Heart left ventricle (tissue), 16 donors: ENCODE measurements at places on chromosomes 11 and 22. TPM values are rescaled to one million over a fixed set of nuclear protein-coding genes. Genes with fewer than 3 reads are reported as not detected.

The MMP1 gene
- total RNA-seq, result not detected

The SRSF8 gene
- total RNA-seq, result 26.3 TPM

The OR6T1 gene
- not detected for total RNA-seq

The DDI1 gene
- total RNA-seq, result not detected

The CNGA4 gene
- total RNA-seq, result not detected

The RAB3IL1 gene
- total RNA-seq, result 7.4 TPM

The CARD18 gene
- not detected for total RNA-seq

The KDM2A gene
- total RNA-seq, result 66.4 TPM

The TTC36 gene
- total RNA-seq, result 0.55 TPM

The PGA5 gene
- total RNA-seq, result 0.42 TPM

DNA sequence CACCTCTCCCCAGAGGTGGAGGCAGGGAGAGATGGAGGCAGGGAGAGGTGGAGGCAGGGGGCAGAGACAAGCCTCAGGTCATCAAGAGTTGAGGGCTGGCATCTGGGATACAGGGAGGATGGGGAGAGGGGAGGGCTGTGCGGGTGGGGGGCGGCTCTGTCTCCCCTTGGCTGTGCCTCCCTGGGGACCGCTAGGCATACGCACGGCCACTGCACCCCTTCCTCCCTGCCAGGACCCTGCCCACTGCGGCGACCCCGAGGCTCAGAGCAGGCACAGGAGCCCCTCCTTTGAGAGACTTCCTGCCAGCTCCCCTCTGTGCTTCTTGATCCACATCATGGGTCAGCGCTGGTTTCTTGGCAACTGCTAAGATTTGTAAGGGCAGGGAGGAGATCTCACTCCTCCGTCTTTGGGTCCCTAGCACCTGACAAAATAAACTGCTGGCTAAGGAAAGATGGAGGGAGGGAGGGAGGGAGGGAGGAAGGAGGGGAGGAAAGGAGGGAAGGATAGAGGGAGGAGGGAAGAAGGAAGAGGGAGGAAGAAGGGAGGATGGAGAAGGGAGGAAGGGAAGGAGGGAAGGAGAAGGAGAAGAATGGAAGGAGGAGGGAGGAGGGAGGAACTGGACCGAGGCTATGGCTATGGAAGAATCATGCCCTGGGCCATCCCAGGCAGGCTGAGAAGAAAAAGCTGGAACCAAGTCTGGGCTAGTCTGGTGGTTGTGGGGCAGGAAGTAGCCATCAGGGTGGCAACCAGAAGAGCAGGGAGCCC, 18.5 kb downstream of the PRR33 start:
- H3K36me3 ChIP-seq, result no peaks in the 10 kb centered on the region
- DNase-seq, result no peak
- peak overlapping the region; percentile 32 for H3K27ac ChIP-seq
- H3K4me3 ChIP-seq, result peak overlapping the region; percentile 42

DNA sequence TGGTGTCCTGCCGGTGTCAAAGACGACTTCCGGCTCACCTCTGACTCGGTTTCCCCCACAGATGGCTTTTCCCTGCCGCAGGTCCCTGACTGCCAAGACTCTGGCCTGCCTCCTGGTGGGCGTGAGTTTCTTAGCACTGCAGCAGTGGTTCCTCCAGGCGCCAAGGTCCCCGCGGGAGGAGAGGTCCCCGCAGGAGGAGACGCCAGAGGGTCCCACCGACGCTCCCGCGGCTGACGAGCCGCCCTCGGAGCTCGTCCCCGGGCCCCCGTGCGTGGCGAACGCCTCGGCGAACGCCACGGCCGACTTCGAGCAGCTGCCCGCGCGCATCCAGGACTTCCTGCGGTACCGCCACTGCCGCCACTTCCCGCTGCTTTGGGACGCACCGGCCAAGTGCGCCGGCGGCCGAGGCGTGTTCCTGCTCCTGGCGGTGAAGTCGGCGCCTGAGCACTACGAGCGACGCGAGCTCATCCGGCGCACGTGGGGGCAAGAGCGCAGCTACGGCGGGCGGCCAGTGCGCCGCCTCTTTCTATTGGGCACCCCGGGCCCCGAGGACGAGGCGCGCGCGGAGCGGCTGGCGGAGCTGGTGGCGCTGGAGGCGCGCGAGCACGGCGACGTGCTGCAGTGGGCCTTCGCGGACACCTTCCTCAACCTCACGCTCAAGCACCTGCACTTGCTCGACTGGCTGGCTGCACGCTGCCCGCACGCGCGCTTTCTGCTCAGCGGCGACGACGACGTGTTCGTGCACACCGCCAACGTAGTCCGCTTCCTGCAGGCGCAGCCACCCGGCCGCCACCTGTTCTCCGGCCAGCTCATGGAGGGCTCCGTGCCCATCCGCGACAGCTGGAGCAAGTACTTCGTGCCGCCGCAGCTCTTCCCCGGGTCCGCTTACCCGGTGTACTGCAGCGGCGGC, 5.5 kb downstream of the B3GNT6 start:
- H3K4me3 ChIP-seq, result peak overlapping the region; percentile 45
- no peak for DNase-seq
- peaks cover 29% of the 10 kb centered on the region for H3K27me3 ChIP-seq
- H3K27ac ChIP-seq, result no peak overlapping the region
- H3K4me1 ChIP-seq, result peaks cover 6% of the 10 kb centered on the region

GRCh38 chr11:96246718-96247552, 96.1 kb downstream of the MAML2 start:
- H3K4me3 ChIP-seq, result no peak overlapping the region
- H3K4me1 ChIP-seq, result peaks cover 22% of the 10 kb centered on the region
- no peaks in the 10 kb centered on the region for H3K36me3 ChIP-seq
- DNase-seq, result no peak
- no peaks in the 10 kb centered on the region for H3K27me3 ChIP-seq
- H3K27ac ChIP-seq, result no peak overlapping the region

- no peak for DNase-seq
- H3K4me3 ChIP-seq, result no peak overlapping the region
- H3K27ac ChIP-seq, result no peak overlapping the region
- H3K27me3 ChIP-seq, result no peaks in the 10 kb centered on the region
- peaks cover 17% of the 10 kb centered on the region for H3K4me1 ChIP-seq
- no peaks in the 10 kb centered on the region for H3K36me3 ChIP-seq
These were observed 7.8 kb downstream of the OR8B12 start for GRCh38 chr11:124535552-124536232.

- H3K27me3 ChIP-seq, result no peaks in the 10 kb centered on the region
- no peak for DNase-seq
- no peak overlapping the region for H3K4me3 ChIP-seq
- no peaks in the 10 kb centered on the region for H3K4me1 ChIP-seq
- H3K36me3 ChIP-seq, result no peaks in the 10 kb centered on the region
These were observed 16.1 kb downstream of the XRRA1 start for GRCh38 chr11:74932797-74933196.

- peaks cover 18% of the 10 kb centered on the region for H3K27me3 ChIP-seq
- no peak for DNase-seq
- no peak overlapping the region for H3K27ac ChIP-seq
- no peak overlapping the region for H3K4me3 ChIP-seq
- H3K4me1 ChIP-seq, result peaks cover 30% of the 10 kb centered on the region
- H3K36me3 ChIP-seq, result no peaks in the 10 kb centered on the region
These were observed 7.8 kb downstream of the OPCML start for GRCh38 chr11:133524488-133524887.

DNA sequence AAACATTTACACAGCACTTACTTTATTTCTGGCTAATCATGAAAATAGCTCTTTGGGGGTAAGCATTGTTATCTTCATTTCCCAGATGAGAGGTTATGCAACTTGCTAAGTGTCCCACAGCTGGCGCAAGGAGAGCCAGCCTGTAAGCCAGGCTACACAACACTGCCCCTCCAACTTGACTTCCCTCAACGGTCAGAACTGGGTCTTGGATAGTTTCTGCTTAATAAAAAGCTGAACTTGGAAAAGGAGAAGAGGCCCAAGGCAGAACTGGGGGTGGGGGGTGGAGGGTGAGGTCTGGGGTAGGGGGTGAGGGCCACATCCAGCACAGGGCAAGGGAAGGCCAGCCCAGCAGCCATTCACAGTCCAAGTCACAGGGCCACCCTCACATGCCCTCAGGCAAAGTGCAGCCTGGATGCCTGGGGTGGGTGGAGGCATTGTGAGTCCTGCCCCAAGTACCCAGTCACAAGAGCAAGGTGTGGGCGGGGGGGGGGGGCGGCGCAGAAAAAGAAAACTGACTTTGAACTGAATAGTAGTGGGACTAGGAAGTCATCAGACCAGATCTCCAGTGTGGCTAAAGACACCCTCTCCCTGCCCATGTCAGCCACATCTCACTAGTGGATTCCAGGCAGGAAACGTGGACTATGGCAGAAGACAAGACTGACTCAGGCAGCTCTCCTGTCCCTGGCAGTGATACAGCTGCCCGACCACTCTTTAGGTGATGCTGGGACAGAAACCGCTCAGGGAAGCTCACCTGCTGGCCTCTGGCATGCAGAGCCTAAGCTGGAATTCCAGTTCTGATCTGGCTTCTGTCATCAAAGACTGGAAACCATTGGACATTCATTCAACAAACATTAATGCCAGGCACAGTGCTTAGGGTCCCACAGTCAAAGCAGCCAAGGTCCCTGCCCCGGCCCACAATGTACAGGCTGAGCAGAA, 52.4 kb downstream of the PACSIN2 start:
- no peaks in the 10 kb centered on the region for H3K27me3 ChIP-seq
- H3K27ac ChIP-seq, result peak overlapping the region; percentile 2
- peaks cover 69% of the 10 kb centered on the region for H3K4me1 ChIP-seq
- no peaks in the 10 kb centered on the region for H3K36me3 ChIP-seq
- H3K4me3 ChIP-seq, result no peak overlapping the region

GRCh38 chr11:97800891-97801290, 1219.9 kb upstream of the CNTN5 start:
- H3K27me3 ChIP-seq, result no peaks in the 10 kb centered on the region
- no peak overlapping the region for H3K4me3 ChIP-seq
- no peaks in the 10 kb centered on the region for H3K4me1 ChIP-seq
- H3K36me3 ChIP-seq, result no peaks in the 10 kb centered on the region
- DNase-seq, result no peak
- no peak overlapping the region for H3K27ac ChIP-seq

GRCh38 chr11:87398931-87399330, 361.2 kb downstream of the TMEM135 start:
- H3K4me3 ChIP-seq, result no peak overlapping the region
- H3K36me3 ChIP-seq, result no peaks in the 10 kb centered on the region
- peak; percentile 69 for DNase-seq
- no peaks in the 10 kb centered on the region for H3K27me3 ChIP-seq

GRCh38 chr22:26927821-26928220, 270.4 kb downstream of the MIAT start:
- no peaks in the 10 kb centered on the region for H3K36me3 ChIP-seq
- no peak for DNase-seq
- no peaks in the 10 kb centered on the region for H3K27me3 ChIP-seq
- no peak overlapping the region for H3K27ac ChIP-seq

DNA sequence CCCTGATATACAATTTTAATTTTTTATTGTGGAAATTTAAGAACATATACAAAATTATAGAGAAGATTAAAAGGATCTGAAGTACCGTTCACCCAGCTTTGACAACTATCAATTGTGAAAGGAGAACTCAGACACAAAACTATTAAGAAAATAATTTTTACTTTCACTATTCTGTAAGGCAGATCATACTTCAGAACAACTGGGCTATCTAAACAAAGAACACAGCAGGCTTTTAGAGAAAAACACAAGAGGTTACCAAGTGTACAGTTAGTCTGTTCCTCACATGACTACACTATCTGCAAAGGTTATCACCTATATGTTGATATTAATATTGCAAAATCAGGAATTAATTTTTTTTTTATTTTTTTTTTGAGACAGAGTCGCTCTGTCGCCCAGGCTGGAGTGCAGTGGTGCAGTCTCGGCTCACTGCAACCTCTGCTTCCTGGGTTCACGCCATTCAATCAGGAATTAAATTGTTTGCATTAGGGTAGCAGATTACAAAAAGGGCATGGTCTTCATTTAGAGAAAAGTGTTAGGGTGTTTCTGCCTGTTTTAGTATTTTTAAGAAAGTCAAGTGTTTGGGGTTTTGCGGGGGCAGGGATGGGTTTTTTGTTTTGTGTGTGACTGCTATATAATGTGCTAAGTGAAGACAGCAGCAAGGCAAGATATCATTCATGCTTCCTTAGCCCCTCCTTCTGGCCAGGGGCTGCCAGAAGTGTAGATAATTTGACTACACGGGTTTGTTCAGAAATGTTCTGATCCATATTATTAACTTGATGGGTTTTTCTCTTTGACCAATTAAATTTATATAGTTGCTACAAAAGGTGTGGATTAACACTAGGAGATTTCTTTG, 27.6 kb upstream of the SIK2 start:
- no peak for DNase-seq
- no peaks in the 10 kb centered on the region for H3K27me3 ChIP-seq
- H3K36me3 ChIP-seq, result no peaks in the 10 kb centered on the region
- peak overlapping the region; percentile 55 for H3K27ac ChIP-seq
- H3K4me1 ChIP-seq, result peaks cover 10% of the 10 kb centered on the region

DNA sequence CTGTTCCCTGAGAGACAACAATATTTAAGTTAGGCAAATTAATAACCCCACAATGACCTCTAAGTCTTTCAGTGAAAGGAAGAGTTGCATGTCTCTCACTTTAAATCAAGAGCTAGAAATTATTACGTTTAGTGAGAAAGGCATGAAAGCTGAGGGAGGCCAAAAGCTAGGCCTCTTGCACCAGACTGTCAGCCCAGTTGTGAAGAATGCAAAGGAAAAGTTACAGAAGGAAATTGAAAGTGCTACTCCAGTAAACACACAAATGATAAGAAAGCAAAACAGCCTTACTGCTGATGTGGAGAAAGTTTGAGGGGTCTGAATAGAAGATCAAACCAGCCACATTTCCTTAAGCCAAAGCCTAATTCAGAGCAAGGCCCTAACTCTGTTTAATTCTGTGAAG, 45.0 kb downstream of the BBOX1 start:
- no peak overlapping the region for H3K27ac ChIP-seq
- no peaks in the 10 kb centered on the region for H3K36me3 ChIP-seq
- H3K27me3 ChIP-seq, result no peaks in the 10 kb centered on the region
- H3K4me1 ChIP-seq, result no peaks in the 10 kb centered on the region

GRCh38 chr22:17057959-17058814, 26.6 kb upstream of the IL17RA start:
- H3K27ac ChIP-seq, result no peak overlapping the region
- H3K36me3 ChIP-seq, result no peaks in the 10 kb centered on the region
- no peaks in the 10 kb centered on the region for H3K4me1 ChIP-seq
- no peaks in the 10 kb centered on the region for H3K27me3 ChIP-seq

- no peak for DNase-seq
- H3K4me1 ChIP-seq, result no peaks in the 10 kb centered on the region
- no peaks in the 10 kb centered on the region for H3K36me3 ChIP-seq
- H3K4me3 ChIP-seq, result peak overlapping the region; percentile 55
- no peaks in the 10 kb centered on the region for H3K27me3 ChIP-seq
These were observed 48.4 kb downstream of the CHRDL2 start for GRCh38 chr11:74682731-74683278.

DNA sequence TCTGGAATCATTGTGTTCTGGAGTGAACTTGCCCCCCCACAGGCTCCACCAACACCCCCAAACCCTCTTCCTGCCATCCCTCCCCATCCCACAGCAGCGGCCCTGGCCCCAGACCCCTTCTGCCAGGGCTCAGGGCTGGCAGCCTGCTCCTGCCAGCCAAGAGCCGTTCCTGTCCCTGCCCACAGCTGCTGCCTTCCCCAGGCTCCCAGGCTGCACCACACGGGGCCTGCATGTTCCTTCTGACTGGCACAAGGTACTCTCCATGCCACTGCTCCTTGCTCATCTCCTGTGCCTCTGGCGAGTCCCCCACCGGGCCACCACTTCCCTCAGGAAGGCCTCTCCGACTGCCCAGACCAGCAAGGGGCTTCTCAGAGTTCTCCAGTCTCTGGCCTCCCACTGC, 4.9 kb downstream of the GP1BB start:
- peaks cover 12% of the 10 kb centered on the region for H3K4me1 ChIP-seq
- H3K27ac ChIP-seq, result no peak overlapping the region
- no peaks in the 10 kb centered on the region for H3K36me3 ChIP-seq
- peaks cover 5% of the 10 kb centered on the region for H3K27me3 ChIP-seq
- no peak overlapping the region for H3K4me3 ChIP-seq
